ENCODE measurements at places on chromosomes 7 and 10. TPM values are rescaled to one million over a fixed set of nuclear protein-coding genes. Genes with fewer than 3 reads are reported as not detected.

Gene TECPR1
- 10.2 TPM for polyA plus RNA-seq

Gene TAS2R4
- polyA plus RNA-seq = not detected

DNA sequence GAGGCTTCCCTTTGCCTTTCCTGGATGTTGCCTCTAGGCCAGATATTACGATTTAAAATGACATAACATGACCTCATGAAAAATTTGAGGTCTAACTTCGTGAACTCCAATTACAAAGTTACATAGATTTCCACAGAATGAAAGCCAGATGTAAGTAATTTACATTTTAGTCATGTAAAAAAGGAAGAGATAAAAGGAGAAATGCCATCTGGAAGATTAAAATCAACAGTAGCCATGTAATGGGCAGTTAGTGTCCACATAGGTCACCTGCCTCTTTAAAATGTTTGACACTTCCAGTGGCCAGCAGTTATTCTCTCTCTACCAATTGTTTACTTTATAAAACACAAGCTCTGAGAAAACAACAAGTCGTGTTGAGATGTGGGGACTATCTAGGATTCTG is 4.1 kb upstream of the VSTM2A start:
- no peak for DNase-seq

DNA sequence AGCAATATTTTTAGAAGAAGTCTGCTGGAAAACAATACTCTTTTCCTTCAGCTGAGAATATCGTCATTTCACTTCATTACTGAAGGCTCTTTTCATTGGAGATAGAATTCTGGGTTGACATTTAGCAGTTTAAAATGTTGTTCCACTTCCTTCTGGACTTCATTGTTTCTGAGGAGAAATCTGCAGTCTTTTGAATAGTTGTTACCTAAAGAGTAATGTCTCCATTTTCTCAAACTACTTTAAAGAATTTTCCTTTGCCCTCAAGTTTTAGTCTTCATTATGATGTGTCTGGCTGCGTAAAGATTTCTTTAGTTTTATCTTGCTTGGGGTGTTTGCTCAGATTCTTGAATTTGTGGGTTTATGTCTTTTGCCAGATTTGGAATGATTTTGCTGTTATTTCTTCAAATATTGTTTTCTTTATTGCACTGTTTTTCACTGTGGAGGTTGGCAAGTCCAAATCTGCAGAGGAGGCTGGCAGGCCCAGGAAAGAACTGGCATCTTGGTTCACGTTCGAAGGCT is 136.3 kb downstream of the DNAJB6 start:
- no peak for DNase-seq

DNA sequence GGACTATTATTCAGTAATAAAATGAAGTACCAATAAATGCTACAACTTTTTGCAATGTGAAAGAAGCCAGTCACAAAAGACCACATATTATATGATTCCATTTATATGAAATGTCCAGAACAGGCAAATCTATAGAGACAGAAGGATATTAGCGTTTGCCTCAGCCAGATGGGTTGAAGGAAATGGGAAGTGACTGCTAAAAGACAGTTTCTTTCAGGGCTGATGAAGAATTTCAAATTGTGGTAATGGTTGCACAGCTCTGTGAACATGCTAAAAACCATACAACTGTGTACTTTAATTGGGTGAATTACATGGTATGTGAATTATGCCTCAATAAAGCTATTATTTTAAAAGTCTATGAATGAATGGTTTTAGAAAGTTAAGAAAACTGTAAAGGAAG is 23.9 kb upstream of the REEP3 start:
- peak; percentile 5 for DNase-seq

DNA sequence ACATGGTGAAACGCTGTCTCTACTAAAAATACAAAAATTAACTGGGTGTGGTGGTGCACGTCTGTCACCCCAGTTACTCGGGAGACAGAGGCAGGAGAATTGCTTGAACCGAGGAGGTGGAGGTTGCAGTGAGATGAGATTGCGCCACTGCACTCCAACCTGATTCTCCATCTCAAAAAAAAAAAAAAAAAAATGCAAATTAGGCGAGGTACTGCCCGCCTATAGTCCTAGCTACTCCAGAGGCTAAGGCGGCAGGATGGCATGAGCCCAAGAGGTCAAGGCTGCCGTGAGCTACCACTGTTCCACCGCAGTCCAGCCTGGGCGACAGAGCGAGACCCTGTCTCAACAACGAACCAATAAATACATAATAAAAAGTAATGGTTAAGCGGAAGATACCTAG is 1.1 kb upstream of the EIF4H start:
- no peak for DNase-seq

GRCh38 chr7:39880556-39880955 is 69.5 kb upstream of the CDK13 start:
- no peak for DNase-seq

DNA sequence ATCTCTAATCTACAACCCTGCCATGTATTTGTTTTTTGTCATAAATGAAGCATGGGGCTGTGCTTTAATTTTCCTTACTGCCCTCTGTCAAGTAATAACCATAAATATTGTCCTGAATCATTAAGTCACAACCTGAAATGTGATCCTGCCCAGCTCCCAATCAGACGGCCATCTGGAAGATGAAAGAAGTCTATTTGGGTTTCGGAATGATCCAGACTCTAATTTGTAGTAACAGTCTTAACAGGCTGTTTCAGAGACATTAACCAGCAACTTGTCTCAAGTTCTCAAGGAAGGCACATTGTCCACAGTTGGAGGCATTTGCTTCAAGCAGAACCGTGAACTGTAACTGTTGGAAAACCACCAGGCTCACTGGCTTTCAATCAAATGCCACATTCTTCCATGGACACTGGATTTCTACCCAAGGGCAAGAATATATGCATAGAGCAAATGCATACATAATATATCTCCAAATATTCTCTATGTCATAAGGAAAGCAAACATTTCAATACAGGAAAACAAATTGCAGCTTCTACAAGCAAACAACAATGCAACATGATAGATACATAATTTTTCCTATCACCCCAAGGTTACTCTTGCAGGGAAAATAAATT is 405.2 kb upstream of the NPVF start:
- DNase-seq = no peak

DNA sequence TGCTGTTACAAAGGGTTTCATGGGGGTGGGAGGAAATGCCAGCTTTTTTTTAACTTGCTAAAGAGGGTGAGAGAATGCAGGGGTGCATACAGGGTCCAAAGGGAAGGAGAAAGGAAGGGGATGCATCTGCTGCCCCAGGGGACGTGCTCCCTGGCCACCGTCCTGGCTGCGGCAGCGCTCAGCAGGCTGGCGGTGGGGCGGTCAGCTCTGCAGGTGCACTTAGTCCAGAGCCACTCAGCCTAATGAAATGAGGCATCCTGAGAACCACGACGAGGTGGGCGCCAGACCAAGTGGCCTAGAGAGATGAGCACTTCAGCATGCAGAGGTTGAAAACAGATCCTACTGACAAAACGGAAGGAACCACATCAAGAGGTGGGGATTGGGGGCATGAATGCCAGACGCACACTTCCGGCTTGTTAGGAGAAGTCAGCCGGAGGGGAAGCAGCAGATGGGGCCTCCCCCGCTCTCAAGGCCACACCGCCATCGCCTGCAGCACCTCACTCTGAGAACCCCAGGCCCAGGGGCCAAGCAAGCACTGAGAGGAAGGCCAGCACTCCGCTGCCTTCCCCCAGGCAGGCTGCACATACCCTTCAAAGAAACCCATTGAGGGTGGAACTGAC is 94.5 kb downstream of the MAD1L1 start:
- peak; percentile 52 for DNase-seq

DNA sequence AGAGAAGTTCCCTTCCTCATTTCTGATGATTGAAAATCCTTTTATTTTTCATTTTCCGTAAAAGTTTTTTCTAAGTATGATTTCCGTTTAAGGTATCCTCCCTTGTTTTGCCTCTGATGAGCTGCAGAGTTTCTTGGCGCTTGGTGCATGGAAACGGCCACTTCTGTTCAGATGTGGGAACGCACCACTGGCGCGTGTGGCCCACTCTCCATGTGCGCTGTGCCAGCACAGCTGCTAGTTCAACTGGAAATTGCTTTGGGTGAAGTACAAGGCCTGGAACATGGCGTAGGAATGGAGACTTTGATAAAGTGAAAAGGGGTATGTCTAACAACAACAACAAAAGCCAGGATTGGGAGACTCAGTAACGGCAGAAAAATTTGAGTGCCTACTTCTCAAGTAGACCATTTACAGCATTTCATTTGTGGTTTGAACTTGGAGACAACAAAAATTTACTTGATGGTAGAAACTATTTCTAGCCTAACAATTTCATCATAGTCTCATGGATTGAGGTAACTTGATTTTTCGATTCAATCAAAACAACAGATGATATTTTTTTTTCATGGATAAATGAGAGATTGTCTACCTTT is 364.2 kb downstream of the SUGCT start:
- DNase-seq = no peak

GRCh38 chr7:2289111-2289586 is 25.1 kb downstream of the SNX8 start:
- DNase-seq = no peak

- DNase-seq = no peak
These were observed 78.2 kb upstream of the SEC61G start for GRCh38 chr7:54837168-54837567.

DNA sequence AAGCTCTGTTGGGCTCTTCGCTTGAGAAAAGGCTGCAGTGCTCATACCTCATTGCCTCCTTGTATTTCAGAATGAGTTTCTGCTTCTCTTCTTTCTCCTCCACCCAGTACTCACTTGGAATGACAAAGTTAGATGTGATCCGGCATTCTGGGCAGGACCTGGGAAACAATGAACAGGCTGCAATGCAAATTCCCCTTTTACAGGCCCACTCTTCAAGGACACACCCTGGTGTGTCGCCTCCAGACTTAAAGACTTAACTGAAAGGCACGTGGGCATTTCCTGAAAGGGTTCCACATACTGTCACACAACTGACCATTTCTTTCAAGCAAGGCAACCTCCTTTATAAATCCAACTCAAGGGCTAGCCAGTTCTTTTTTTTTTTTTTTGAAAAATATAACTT is 23.6 kb downstream of the MKRN1 start:
- no peak for DNase-seq
